ENCODE measurements at places on chromosomes 2 and 18.

DNA sequence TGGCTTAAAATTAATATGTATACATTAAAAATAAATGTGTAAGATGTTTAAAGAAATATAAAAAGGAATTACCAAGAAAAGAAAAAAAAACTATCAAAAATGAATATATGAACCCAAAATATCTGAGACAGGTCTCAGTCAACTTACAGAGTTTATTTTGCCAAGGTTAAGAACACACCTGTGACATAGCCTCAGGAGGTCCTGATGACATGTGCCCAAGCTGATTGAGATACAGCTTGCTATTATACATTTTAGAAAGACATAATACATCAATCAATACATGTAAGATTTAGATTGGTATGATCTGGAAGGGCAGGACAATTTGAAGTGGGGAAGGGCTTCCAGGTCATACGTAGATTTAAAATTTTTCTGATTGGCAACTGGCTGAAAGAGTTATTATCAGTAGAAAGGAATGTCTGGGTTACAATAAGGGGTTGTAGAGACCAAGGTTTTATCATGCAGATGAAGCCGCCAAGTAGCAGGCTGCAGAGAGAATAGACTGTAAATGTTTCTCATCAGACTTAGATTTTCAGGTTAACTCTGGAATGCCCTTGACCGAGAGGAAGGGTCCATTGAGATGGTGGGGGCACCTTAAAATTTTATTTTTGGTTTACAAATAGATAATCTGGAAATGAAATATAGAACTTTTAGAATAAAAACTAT is 74.7 kb downstream of the EXOC6B start:
- no peak for DNase-seq

DNA sequence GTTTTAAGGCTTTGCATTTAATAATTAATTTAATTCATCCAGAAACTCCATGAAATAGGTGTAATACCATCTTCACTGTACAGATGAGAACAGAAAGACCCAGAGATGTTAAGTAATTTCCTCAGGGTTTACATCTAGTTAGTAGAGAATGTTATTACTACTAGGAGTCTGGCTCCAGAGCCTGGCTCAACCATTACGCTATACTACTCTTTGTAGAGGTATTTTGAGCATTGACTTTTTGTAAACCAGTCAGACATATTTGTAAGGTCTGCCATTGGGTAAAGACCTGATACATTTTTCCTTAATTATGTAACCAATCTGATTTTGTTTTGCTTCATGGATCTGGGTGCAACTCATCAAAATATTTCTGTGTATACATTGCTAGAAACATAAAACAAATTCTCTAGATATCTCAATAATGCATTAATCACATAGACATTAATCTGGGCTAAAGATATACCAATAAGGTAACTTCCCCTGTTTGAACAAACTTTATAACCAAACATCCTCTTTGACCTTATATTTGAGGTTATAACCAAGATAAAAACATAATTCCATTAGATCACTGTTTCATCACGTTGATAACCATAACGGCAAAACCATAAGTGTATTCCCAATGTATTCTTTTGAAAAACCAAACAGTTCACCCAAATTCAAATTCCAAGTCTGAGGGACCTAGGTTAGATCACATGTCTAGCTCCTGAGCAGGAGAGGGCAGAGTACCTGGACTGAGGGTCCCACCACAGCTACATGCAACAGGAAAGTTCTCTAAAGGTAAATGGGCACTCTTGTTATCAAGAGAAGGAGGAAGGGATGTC is 135.0 kb downstream of the IKZF2 start:
- DNase-seq, result no peak

GRCh38 chr2:106095478-106096298 is 98.4 kb downstream of the UXS1 start:
- DNase-seq, result peak; percentile 71

DNA sequence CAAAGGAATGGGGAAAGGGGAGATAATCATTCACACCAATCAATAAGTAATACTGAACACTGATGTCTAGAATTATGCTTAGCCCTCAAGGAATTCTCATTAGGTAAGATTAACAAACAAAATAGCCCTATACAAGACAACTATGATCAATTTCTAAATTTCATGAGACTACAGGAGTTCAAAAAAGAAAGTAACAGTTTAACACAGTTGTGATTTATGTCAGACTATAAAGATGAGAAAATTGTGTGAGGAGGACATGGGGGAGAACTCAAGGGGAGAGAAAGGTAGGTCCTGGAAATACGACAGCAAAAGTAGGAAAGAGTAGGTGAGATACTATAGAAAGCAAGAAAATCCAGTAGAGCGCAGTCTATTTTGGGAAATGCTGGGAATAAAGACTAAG is 14.9 kb downstream of the ROCK1 start:
- no peak for DNase-seq

GRCh38 chr2:95344656-95345055 is 47.5 kb downstream of the KCNIP3 start:
- no peak for DNase-seq

GRCh38 chr2:68487773-68488355 is 20.5 kb downstream of the APLF start:
- DNase-seq, result no peak

GRCh38 chr2:174546519-174547506 is 50.8 kb downstream of the WIPF1 start:
- DNase-seq, result peak; percentile 39

- DNase-seq, result peak; percentile 45
Observed at GRCh38 chr2:202376460-202377206, 506 bp downstream of the BMPR2 start.

GRCh38 chr2:30688956-30689401 is 118.3 kb downstream of the CAPN13 start:
- no peak for DNase-seq

DNA sequence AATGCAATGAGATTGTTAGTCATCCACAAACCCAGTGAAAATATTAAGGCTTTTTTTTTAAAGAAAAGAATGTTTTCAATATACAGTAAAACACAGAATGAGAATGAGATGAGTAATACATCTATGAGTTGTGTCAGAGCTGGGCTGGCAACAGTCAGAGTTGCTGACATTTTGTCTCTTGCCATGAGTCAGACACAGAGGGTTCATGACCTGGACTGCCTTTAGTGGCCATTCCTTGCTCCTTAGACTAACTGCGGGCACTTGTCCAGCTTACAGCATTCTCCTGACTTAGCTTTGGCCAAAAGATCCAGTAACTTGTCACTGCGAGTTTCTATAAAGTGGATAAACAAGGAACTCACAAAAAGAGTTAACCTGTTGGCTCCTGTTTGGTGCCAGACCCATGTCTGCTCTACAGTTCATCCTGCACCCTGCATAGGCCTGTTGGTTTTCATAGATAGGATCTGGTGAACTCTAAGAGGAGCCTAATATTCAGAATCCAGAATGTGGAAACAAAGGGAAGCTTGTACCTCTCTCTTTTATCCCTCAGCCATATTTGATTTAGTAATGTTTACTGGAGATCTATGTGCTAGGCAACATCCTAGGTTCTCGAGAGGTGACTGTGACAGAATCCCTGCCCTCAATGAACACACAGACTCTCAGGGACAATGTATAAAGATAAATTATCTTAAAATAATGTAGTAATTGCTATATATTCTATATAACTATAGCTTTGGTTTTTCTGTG is 391.5 kb upstream of the VWC2L start:
- DNase-seq, result no peak

GRCh38 chr2:175984846-175985245 is 17.2 kb downstream of the LNPK start:
- no peak for DNase-seq

GRCh38 chr2:224847381-224847780 is 131.2 kb upstream of the CCDC195 start:
- DNase-seq, result no peak

GRCh38 chr2:25336383-25336841 is 5.3 kb downstream of the DNMT3A start:
- no peak for DNase-seq

GRCh38 chr2:62038975-62039771 is 133.7 kb downstream of the COMMD1 start:
- DNase-seq, result peak; percentile 27

- no peak for DNase-seq
Observed at GRCh38 chr18:6058941-6059340, 163.6 kb upstream of the TMEM200C start.

DNA sequence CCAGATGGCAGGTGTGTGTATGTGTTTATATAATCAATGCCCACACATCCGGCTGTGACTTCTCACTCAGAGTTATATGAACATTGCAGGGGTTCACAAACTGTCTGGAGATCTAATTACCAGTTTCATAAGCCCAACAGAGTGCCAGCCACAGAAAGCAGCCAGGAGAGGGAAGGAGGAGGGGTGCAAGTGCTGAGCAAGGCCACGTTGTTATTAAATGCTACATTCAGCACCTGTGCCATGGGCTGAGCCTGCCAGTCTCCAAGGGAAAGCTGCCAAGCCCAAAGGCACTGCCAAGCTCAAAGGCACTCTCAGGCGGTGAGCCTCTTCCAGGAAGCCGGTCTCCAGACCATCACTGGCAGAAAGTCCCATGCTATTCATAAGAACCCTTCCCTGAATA is 17.4 kb downstream of the XDH start:
- DNase-seq, result no peak

DNA sequence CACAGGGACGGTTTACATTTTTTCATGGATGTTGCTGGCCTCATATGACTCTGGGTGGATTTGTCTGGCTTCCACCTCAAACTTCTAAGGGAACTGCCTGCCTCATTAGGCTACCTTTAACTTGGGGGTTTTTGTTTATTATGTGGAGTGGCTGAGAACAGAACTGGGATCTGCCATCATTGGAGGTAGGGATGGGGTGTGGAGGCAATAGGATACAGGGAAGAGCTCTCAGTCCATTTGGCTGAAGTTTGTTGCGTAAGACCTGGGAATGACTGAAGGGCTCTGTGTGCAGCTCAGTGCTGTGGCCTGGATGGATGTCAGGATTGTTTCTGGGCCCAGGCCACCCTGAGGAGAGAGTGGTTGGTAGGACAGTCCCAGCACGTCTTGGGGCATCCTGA is 31.2 kb downstream of the ASB1 start:
- DNase-seq, result no peak

GRCh38 chr2:71567625-71568024 is 114.3 kb downstream of the DYSF start:
- no peak for DNase-seq

DNA sequence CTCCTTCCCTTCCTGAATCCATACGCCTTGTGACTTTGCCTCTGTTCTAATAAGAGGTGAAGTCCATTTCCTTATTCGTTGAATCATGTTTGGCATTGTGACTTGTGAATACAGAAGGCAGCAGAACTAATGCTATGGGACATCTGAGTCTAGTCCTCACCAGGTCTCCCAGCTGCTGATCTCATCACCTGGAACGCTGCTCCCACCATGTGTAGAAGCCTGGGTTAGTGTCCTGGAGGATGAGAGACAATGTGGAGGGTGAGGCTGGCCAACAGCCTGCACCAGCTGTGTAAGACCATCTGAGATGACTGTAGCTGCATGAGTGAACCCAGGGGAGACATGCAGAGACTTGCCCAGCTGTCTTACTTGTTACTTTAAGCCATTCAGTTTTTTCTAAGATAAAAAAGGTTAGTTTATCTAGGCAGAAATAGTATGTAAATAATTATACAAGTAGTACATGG is 3.5 kb upstream of the HAAO start:
- DNase-seq, result no peak

- DNase-seq, result no peak
Observed at GRCh38 chr2:57902578-57902977, 144.0 kb upstream of the VRK2 start.

DNA sequence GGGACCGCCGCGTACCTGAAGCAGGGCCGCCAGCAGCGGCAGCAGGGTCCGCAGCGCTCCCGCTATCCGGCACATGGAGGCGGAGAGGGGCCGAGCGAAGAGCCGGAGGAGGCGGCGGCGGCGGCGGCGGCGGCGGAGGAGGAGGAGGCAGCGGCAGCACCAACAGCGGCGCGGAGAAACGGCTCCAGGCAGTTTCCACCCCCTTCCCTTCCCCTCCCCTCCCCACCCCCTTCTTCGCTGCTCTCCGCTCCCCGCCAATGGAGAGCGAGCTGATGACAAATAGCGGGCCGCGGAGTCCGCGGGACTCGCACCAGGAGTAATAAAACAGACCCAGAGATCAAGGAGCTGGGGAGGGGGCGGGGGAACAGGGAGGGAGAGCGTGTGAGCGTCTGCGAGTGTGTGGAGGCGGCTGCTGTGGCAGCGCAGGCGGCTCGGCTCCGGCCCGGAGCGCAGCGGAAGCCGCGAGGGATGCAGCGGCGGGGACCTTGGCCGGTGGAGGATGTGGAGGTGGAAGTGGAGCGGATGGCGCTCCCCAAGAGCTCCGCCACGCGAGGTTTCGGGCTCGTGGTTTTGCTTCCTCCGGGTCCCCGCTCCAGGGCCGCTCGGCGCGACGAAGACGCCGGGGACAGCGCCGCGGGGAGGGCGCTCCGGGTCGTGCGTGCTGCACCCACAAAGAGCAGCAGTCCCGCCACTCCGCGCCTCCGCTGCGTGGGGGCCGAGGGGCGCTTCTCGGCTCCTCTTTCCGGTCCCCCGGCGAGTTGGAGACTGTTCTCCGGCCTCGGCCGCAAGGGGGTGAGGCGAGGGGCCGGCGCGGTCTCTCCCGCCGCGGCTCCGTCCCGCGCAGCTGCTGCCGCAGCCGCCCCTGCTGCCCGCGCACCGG is at the start of gene CDH2:
CDH2 (minus strand) TSS at position 183 of the 880 bp plus-strand sequence; CDS start at position 75, 108 bp downstream.
- DNase-seq, result no peak

- no peak for DNase-seq
Observed at GRCh38 chr2:150609831-150610582, 122.5 kb upstream of the RND3 start.

DNA sequence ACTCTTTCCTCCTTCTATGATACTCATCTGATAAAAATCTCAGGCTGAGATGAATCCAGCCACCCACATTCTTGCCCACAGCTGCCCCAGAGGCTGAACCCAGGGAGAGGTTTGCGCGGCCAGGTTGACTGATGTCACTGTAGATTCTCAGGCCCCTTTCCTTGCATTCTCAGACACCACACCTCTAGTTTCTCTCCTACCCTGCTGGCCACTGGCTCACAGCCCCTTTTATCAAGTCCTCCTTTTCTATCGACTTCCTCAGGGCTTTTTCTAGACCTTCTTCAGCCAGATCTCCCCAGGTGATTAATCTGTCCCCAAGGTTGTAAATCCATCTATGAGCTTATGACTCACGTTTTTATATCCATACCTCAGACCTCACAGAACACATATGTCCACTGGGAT is 99.8 kb downstream of the TACR1 start:
- no peak for DNase-seq

GRCh38 chr18:13813271-13813849 is 10.6 kb upstream of the MC5R start:
- DNase-seq, result peak; percentile 64

GRCh38 chr2:50490991-50491390 is 540.9 kb downstream of the NRXN1 start:
- DNase-seq, result no peak

- no peak for DNase-seq
Observed at GRCh38 chr18:49915352-49915751, 102.0 kb upstream of the ACAA2 start.

- DNase-seq, result no peak
Observed at GRCh38 chr2:204261846-204262245, 283.4 kb upstream of the PARD3B start.
